ENCODE measurements at places on chromosomes 12 and 14. TPM values are rescaled to one million over a fixed set of nuclear protein-coding genes. Genes with fewer than 3 reads are reported as not detected.

DNA sequence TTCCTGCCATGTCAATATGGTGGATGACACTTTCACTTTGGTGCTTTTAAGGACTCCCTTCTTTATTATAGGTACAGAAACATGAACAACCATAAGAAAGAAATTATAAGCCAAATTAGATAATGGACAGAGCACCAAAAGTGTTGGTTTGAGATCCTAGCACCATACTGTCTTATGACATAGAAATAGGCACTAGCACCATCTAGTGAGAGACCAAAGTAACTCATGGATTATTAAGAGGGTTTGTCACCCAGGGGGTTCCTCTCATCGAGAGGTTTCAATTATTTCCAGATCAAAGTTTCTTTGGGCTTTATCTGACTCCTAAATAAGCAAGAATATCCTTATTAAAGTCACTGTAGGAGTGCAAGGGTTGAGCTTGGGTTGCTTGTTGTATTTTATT is 153.0 kb upstream of the DIO2 start:
- no peak overlapping the region for H3K27ac ChIP-seq
- no peaks in the 10 kb centered on the region for H3K27me3 ChIP-seq
- no peaks in the 10 kb centered on the region for H3K36me3 ChIP-seq
- no peaks in the 10 kb centered on the region for H3K4me1 ChIP-seq

DNA sequence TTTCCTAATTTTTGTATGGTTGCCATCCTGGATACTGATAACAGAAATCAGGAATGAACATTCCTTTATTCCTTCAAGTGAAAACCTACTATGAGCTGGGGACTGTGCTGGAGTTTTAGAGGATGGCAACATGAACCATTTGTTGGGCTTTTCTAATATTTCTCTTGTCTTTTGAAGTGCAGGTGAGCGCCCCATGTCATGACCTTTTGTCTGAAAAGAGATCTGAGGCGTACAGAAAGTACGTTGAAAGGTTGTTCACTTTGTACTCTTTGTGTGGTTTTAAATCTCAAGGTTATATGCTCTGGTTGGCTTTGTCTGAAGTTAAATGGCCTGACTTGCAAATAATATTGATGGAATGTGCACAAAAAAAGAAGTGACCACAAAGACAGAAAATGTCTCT is 79.0 kb downstream of the GAS2L3 start:
- H3K27me3 ChIP-seq: peaks cover 17% of the 10 kb centered on the region
- H3K4me1 ChIP-seq: no peaks in the 10 kb centered on the region
- H3K36me3 ChIP-seq: no peaks in the 10 kb centered on the region
- H3K4me3 ChIP-seq: no peak overlapping the region
- no peak for DNase-seq

- DNase-seq: peak; percentile 59
- peaks cover 59% of the 10 kb centered on the region for H3K36me3 ChIP-seq
- H3K27ac ChIP-seq: peak overlapping the region; percentile 95
- H3K4me1 ChIP-seq: peaks cover 82% of the 10 kb centered on the region
Observed at GRCh38 chr12:46209914-46210872, 58.6 kb downstream of the SLC38A1 start.

GRCh38 chr14:66717561-66718140 is 209.7 kb downstream of the GPHN start:
- peaks cover 30% of the 10 kb centered on the region for H3K4me1 ChIP-seq
- H3K27ac ChIP-seq: no peak overlapping the region
- peaks cover 22% of the 10 kb centered on the region for H3K36me3 ChIP-seq
- no peak overlapping the region for H3K4me3 ChIP-seq

GRCh38 chr12:83318386-83319098 is 631.8 kb downstream of the TMTC2 start:
- H3K4me3 ChIP-seq: no peak overlapping the region
- H3K27ac ChIP-seq: no peak overlapping the region
- no peaks in the 10 kb centered on the region for H3K4me1 ChIP-seq
- no peak for DNase-seq

DNA sequence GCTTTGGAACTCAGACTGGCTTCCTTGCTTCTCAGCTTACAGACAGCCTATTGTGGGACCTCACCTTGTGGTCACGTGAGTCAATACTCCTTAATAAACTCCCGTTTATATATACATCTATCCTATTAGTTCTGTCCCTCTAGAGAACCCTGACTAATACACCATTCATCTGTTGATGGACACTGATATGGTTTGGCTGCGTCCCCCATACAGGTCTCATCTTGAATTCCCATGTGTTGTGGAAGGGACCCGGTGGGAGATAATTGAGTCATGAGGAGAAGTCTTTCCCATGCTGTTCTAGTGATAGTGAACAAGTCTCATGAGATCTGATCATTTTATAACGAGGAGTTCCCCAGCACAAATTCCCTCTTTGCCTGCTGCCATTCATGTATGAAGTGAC is 57.0 kb downstream of the OTOGL start:
- no peak overlapping the region for H3K4me3 ChIP-seq
- no peak for DNase-seq
- no peak overlapping the region for H3K27ac ChIP-seq

GRCh38 chr12:105933671-105934665 is 204.8 kb downstream of the NUAK1 start:
- no peak overlapping the region for H3K27ac ChIP-seq
- H3K36me3 ChIP-seq: no peaks in the 10 kb centered on the region
- no peak for DNase-seq

DNA sequence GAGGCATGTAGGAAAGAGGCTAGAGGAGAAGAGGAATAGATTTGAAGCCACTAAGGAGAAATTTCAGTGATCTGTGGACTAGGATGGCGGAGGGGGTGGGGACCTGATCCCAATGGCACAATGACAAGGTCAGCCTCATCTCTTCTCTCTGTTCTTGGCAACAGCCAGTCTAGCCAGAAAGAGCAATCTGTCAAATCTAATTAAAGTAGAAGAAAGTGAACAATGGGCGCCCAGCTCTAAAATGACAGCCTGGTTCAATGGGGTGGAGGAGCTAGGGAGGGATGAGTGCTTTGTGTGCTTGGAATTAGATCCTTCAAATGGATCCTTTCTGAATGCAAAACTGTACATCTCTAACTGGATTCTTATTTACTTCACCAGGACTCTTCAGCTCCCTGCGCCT is 37.2 kb upstream of the TUBA1C start:
- H3K36me3 ChIP-seq: no peaks in the 10 kb centered on the region
- H3K27me3 ChIP-seq: no peaks in the 10 kb centered on the region

- H3K4me3 ChIP-seq: no peak overlapping the region
- H3K27ac ChIP-seq: no peak overlapping the region
- no peaks in the 10 kb centered on the region for H3K4me1 ChIP-seq
- no peak for DNase-seq
Observed at GRCh38 chr12:84877340-84877739, 35.3 kb downstream of the SLC6A15 start.

The KIF5A gene
- 5.9 TPM for total RNA-seq

The NDRG2 gene
- total RNA-seq: 6.3 TPM

The TC2N gene
- total RNA-seq: 55.4 TPM

The MSI1 gene
- 5.6 TPM for total RNA-seq

The PSMC1 gene
- total RNA-seq: 105 TPM

All from activated T-cell treated with anti-CD3 and anti-CD28 coated beads, Interleukin-2, amount 50 U/mL, for 72 hours (primary cell).